ENCODE measurements at places on chromosomes 5 and 9. TPM values are rescaled to one million over a fixed set of nuclear protein-coding genes. Genes with fewer than 3 reads are reported as not detected.
A peak's percentile ranks its signal among the peaks of the same experiment; 100 is the strongest.

The RMI1 gene
- 8.4 TPM for total RNA-seq

The BTNL3 gene
- total RNA-seq: 7.4 TPM

DNA sequence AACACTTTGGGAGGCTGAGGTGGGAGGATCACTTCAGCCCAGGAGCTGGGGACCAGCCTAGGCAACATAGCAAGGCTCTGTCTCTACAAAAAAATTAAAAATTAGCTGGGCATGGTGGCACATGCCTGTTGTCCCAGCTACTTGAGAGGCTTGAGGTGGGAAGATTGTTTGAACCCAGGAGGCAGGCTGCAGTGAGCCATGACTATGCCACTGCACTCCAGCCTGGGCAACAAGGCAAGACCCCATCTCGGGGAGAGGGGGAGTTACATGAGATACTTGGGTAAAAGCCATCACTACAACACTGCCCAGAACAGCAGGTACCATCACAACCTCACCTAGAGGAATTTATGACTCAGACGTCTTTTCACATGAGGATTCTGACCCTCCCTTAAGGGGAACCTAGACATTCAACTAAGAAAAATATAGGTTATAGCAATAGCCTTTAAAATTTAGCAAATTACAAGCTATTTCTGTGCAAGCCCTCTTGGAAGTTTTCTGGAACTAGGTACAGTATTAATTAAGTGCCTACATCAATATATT is 143.5 kb downstream of the NFIB start:
- DNase-seq: no peak

DNA sequence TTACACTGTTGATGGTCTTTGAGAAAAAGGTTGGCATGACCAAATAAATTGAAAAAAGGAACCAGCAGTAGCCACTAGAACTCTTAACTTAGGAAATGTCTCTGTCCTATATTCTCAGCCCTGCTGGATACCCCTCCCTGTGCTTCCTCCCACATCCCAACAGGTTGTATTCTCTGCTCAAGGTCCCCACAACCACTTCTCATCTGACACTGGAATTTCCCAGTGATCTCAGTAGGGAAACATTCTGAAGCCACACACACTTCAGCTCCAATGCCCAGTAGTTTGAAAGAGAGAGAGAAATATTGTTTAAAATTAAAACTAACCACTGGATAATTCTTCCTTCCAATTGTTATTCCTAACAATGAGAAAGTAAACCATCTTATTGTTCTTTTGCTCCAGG is 30.0 kb upstream of the NREP start:
- DNase-seq: no peak

DNA sequence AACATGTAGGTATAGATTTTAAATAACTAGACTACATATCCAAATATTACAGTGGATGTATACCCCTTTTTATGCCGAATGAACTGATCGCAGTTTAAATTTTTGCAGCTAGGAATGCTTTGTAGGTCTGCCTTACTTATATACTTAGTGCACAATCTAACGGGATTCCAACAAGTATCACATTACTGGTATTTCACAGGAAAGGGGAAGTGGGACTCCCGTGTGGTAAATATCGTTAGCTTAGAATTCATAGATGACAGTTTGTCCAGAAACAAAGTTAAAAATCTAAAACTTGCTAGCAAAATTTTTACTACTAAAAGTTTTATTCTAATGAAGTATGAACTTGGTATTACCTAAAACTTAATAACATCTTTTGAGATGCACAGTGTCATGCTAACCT is 193.5 kb upstream of the TLX3 start:
- DNase-seq: no peak

GRCh38 chr9:122213589-122214413 is 15.0 kb downstream of the LHX6 start:
- peak; percentile 75 for DNase-seq

The IL13 gene
- not detected for total RNA-seq

The MIGA2 gene
- 174 TPM for total RNA-seq

DNA sequence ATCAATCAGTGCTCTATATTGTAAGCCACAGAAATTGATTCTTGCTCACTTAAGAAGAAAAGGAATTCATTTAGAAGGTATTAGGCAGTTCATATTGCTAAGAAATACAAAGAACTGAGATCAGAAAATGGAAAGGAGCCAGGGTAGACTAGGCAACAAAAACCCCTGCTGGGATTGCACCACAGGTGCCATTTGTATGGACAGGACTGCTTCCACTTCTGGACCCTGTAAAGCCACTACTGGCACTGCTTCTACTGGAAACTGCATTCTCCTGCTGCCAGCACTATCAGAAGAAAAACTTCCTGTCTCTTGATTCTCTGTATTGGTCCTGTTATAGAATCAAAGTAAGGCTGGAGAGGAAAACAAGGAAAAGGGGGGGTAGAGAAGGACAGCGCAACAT is 45.9 kb downstream of the CERT1 start:
- DNase-seq: no peak

GRCh38 chr9:108382310-108382709 is 473.5 kb downstream of the ACTL7B start:
- DNase-seq: no peak

DNA sequence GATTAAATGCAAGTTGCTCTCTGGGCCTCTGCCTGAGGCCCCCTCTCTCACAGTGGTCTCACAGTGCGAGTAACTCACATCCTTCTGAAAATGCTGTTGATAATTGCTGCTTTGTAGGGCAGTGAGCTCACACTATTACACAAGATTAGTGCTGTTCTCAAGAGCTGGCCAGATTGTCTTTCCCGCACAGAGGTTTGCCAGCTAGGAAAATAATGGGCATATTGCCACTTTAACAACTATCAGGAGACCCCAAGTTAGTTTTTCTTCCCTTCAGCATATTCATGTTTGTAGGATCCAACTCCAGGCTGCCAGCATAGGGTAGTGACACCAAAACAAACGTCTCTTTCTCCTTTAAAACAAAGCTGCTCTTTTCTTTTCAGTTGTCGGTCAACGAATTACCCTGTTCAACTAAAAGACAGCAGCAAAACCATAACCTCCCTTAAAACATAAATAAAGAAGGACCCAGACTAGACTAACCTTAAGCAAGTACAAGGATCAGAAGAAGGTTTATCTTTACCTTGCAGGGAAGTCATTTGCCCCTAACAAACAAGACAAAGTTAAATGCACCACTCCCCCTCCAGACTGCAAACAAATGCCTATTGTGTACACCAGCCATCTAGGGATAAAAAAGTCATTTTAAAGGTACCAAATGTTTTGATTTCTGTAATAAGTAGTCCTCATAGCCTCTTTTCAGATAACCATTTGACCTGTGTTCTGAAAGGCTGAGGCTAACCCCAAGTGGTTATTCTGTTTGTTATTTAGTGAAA is 91.4 kb downstream of the VCAN start:
- no peak for DNase-seq

DNA sequence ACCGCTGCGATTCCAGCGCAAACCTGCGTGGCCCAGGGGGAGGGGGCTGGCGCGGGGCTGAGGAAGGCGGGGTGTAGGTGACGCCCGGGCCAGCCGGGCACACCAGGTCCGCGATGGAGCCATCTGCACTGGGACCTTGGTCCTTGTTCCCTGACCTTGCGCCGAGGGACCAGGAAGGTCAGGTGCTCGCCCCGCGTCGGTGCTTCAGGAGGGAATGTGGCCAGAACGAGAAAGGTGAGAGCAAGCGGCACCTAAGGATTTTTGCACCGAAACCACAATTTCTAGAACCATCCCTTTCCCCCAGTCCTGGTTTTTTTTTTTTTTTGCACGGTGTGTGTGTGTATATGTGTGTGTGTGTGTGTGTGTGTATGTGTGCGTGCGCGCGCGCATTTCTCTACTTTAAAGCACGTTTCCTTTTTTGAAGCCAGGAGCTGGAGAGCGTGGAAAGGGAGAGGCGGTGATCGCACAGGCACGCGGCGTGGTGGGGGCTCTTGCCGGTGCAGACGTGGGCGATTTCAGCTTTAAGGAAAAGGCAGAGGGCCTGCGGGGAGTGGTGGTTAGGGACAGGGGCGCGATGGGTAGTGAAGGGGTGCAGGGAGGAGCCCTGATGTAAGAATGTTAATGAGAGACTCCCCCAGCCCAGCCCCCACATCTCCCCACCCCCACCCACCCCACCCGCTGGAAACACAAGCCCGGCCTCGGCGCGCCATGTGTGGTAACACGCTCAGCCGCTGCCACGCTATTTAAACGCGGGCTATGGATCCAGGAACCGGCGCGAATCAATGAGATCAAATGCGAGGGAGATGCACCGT is at the start of gene NPR3:
NPR3 (plus strand) TSS at position 772 of the 812 bp plus-strand sequence. CDS start 456 bp downstream, outside the sequence.
- DNase-seq: no peak

The KIF20A gene
- total RNA-seq: 3.1 TPM

GRCh38 chr9:126156898-126157297 is 169.7 kb upstream of the MVB12B start:
- no peak for DNase-seq

GRCh38 chr5:17412760-17413671 is 85.0 kb upstream of the TAF11L2 start:
- no peak for DNase-seq

The ROR2 gene
- total RNA-seq: 4.4 TPM

The KIF24 gene
- total RNA-seq: 5.2 TPM

DNA sequence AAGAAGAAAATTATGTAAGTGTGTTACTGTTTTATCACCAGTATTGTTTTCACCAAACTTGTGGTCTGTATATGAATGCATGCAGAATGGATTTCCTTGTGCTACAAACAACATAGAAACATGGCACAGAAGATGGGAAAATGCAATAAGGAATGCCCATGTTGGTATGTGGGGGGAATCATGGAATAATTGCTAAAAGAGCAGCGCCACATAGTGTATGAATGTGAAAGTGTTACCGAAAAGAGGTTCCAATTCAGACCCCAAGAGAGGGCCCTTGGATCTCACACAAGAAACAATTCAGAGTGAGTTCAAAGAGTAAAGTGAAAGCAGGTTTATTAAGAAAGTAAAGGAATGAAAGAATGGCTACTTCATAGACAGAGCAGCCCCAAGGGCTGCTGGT is 26.4 kb upstream of the TYRP1 start:
- DNase-seq: no peak

DNA sequence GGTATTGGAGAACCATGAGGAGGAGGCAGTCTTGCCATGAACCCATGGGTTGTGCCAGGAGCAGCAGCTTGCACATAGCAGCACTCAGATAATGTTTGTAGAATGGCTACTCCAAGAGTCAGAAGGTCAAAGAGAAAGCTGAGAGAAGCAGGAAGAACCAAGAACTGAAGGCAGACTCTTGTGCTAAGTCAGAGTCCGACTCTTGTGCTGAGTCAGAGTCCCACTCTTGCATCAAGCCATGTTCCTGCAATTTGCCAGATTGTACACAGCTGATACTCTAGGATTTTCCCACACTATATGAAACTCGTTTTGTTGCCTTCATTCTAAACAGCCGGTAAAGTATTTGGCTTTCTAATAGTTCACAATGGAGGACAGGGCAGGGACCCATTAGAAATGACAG is 26.2 kb upstream of the HSPA9 start:
- no peak for DNase-seq

DNA sequence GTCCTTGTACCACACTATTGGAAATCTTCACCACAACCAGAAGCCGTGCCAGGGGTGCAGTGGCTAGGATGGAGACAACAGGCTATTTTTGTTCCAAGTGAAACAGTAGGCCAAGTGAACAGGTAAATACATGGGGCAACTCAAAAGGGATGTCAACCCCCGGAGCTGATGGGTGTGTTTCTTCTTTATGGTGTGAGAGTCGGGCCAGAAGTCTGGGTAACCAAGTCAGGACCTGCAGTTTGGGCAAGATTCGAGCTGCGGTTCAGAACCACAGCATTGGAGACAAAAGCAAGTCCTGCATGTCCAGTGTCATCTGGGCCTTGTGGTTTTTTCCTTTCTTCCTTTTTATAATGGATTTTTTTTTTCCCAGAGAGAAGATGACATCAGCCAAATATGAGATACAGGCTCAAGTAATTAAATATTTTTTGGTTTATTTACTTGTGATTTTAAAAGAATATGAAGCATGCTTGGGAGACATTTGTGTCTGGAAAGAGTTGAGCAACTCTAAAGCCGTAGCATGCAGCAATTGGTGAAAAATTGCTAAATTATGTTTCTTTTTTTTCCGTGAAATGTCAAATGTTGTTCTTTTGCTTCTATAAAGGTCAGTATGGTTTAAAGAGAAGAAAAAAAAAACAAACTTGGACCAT is 261.6 kb downstream of the ARRDC3 start:
- no peak for DNase-seq

DNA sequence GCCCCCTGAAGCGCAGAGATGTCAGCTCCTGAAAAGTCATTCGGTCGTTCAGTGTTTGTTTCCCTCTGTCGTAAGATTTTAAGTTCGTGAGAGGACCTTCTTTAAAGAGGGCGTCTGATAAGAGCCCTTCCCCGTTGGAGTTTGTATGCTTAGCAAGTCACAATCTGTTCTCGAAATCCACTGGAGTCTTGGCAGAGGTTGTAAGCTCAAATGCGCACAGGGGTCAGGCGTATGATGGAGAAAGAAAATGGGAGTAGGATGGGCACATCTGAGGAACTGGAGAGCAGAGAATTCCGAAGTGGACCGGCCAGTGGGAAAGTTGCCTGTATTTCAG is 710 bp downstream of the HSD17B4 start:
- peak; percentile 54 for DNase-seq

The LHX6 gene
- 2.3 TPM for total RNA-seq

GRCh38 chr9:90854637-90855175 is 53.1 kb downstream of the SYK start:
- no peak for DNase-seq

GRCh38 chr9:17624571-17624970 is 45.7 kb downstream of the SH3GL2 start:
- DNase-seq: no peak

DNA sequence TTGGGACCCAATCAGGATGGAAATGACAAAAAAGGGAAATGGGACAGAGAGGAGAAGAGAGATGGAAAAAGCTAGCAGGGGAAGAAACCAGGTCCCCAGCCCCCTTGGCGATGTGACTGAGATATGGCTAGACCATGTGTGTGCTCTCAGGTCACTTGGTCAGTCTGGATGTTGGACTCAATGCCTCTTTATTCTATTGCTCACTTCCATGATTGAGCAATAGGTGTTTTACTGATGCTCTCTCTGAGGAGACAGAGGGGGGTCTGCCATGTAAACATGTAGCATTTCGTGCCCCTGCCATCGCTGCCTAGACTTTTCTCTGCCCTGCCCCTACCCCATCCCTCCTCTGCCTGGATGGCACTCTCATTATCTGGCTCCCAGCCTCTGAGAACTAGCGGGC is 150.6 kb downstream of the DROSHA start:
- DNase-seq: no peak

The SLC45A2 gene
- total RNA-seq: not detected

DNA sequence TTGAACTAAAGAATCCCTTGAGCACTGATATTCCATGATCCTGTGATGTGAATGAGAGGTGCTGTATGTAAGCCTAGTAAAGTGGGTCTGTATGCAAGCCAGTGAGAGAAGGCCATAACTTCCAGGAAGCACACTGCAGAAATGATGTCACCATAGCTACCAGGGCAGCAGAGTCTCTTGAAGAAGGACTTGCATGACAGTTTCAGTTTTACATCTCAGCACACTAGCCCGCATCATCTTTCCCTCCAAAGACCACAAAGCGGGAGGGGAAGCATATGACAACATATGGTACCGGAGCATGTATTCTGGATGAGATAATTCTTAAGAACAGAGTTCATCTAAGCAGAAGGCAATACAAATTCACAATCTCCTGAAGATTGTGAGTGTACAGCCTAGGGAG is 37.6 kb upstream of the MAST4 start:
- DNase-seq: no peak

The PCDHGC5 gene
- total RNA-seq: 0.67 TPM

- DNase-seq: no peak
These were observed 9.4 kb upstream of the C5orf15 start for GRCh38 chr5:133977858-133978257.

GRCh38 chr5:93580063-93580926 is 724 bp downstream of the NR2F1-AS1 start:
- DNase-seq: peak; percentile 57

The CAVIN4 gene
- not detected for total RNA-seq

The NR5A1 gene
- not detected for total RNA-seq

- no peak for DNase-seq
These were observed 2.0 kb downstream of the FBXL17 start for GRCh38 chr5:108379722-108380530.
